ENCODE measurements at places on chromosomes 4 and X. TPM values are rescaled to one million over a fixed set of nuclear protein-coding genes. Genes with fewer than 3 reads are reported as not detected.

Gene KCNE5
- not detected for polyA plus RNA-seq

- DNase-seq: no peak
Observed at GRCh38 chr4:7390906-7391636, 43.7 kb downstream of the PSAPL1 start.

DNA sequence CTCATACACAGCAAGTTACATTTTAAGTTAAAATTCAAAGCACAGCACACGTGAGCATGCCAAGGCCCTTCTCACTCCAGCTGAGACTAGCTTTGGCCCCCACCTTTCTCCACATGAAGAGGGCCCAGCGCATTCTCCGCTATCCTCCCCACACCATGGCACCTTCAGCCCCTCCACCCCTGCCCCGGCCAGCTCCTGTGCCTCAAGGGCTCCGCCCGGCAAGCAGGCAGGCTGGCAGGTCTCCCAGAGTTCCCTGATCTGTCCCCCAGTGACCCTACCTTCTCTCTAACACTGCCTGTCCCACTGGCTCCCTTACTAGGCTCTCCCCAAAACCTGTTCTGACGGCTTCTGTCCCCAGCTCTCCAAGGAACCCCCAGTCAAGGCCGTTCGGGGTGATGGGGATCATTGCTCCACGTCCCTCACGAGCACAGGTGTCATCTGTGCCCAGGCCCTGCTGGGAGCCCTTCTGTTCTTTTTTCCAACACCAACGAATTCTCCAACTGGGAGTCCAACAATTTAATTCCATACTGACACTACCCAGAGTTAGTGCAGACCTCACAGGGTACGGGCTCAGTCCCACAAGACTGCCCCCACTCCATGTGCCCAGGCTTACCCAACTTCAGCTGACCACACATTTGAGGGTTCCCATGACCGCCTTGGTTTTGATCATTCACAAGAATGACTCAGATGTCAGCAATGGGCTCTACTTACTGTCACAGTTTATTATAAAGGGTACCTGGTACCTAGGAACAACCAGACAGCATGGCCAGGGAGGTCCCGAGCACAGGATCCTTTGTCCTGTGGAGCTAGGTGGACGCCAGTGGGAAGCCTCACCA, 4.2 kb downstream of the LETM1 start:
- DNase-seq: no peak

DNA sequence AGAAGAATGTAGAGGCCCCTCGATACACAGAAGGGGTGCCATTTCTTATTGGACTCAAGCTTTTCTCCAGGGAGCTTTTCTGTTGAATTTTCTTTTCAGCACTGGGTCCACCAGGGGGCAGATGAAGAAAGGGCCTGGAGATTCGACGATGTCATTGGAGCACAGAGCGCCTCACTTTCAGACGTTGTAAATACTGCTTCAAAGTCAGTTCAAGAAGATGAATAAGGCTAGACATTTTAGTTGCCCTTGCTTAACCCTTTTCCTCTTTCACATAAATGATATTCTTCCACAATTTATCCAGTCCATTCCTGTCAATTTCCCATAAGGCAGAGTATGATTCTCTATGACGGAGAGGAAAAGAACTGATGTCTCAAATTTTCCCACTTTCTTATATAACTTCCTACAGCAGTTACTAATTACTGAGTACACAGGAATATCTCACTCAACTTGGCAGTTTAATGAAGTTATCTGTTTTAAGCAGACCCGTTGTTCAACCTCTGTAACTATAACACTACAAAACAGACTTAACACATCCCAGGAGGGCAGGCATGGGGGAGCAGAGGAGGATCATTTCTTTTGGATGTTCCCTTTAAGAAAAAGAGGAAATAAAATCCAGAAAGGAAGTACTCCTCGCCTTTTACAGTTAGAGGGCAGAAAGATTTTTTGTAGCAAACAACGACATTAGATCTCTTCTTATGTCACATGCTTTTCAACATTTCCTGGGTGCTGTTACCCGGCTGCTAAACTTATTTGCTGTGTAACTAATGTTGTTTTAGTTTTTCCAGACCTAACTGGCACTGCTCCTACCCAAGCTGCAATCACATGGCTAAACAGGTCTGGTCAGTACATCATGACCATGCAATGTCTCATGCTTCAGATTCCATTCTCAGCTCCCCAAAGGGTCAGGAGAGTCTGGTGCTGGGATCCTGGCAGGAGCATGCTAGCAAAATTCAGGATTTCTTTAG, 12.2 kb upstream of the CENPU start:
- DNase-seq: peak; percentile 64

- DNase-seq: no peak
Observed at GRCh38 chr4:180449395-180449956, 1793.7 kb upstream of the TENM3 start.

DNA sequence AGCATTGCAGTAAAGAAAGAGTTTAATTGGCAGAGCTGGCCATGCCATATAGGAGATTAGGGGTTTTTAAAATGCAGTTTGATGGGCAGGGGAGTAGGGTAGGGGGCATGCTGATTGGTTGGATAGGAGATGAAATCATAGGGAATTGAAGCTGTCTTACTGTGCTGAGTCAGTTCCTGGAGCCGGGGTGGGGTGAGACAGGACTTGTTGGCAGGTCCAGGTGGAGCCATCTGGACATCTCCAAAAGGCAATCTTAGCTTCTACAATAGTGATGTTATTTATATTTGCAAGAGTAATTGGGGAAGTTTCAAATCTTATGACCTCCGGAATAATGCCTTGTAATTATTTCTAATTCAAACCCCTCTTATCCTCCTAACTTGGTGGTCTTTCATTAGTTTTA, 32.4 kb upstream of the PGM2 start:
- no peak for DNase-seq

- DNase-seq: no peak
Observed at GRCh38 chrX:77493677-77494553, 46.7 kb downstream of the FGF16 start.

DNA sequence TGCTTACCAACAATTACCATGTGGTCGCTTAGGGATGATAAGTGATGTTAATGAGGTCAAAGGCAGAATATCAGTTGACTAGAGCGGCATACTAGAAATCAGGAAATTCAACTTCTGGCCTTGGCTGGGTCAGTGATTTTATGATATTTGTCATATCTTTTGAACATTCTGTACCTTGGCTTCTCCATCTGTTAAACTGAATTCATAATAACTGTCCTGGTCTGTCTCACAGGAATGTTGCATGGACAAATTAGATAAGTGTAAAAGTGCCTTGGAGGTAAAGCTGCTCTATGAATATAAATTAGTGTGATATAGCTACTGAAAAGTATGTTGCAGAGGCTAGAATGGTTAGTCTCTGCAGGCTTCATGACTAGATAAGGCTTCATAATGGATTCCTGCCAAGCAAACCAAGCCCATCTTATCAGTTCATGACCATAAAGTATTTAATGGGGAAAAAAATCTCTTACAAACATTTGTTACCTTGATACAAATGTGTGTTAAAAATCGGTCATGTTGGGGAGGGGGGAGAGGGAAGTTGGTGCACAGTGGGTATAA, 104.6 kb upstream of the BMPR1B start:
- DNase-seq: no peak

DNA sequence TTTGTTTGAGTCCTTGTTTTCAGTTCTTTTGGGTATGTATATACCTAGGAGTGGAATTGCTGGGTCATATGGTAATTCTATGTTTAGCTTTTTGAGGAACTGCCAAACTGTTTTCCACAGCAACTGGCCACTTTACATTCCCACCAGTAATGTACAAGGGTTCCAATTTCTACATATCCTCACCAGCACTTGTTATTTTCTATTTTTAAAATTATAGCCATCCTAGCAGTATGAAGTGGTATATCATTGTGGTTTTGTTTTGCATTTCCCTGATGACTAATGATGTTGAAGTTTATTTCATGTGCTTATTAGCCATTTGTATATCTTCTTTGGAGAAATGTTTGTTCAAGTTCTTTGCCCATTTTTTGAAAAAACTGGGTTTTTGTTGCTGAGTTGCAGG, 39.6 kb downstream of the TMEM164 start:
- DNase-seq: no peak
